PC-3 (cell line): ENCODE measurements at places on chromosomes 2 and 18. TPM values are rescaled to one million over a fixed set of nuclear protein-coding genes. Genes with fewer than 3 reads are reported as not detected.

Gene EML6
- 5.3 and 15.7 TPM in 2 replicates for total RNA-seq

Gene PDE1A
- not detected in 2 replicates for total RNA-seq

Gene LAMA1
- not detected in 2 replicates for total RNA-seq

DNA sequence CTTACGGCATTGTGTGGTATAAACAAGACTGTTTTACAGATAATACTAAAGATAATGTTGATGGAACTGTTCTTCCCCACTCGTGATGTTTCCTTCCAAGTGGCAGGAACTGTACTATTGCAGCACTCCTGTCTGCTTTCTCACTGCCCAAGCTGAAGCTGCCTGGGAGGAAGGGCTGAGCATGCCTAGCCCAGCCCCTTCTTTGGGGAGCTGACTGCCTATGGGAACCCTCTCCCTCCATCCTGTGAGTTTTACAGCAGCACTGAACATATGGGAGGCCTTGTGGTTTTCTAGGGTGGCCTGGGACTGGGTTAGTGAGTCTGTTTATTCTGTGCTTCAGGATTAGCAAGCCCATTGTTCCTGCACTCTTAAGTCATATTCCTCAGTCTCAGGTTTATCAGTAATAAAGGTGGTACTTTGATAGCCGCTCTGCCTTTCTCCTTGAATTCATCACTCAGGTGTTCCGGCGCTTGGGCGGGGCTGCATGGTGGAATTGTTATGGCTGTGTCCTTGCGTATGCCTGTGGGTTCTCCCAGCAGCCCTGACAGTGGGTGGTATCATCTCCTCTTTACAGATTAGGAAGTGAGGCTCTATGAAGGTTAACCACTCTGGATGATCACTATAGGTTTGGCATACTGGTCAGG, 379.7 kb downstream of the PTPRM start:
- H3K27ac ChIP-seq, result peak overlapping the region; percentile 95
- peaks cover 65% of the 10 kb centered on the region for H3K4me1 ChIP-seq
- no peaks in the 10 kb centered on the region for H3K36me3 ChIP-seq
- peak overlapping the region; percentile 26 for H3K4me3 ChIP-seq
- H3K27me3 ChIP-seq, result no peaks in the 10 kb centered on the region

DNA sequence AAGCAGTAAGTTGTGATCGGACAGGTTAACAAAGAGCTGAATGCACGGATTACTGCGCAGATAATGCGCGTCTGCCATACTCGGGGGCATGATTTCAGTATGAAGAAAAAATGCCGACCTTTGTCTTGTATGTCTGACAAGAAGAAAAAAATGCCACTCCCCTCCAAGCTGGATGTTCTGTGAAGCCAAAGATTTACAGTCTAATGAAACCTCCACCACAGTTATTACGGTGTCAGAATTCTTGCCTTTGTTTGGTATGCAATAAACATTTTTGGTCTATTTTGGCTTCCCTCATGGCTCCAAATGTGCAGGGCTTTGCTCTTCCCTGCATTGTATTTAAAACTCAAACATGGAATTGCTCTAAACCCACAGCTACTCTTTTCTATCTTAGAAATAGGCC, 72.2 kb upstream of the THUMPD2 start:
- no peaks in the 10 kb centered on the region for H3K36me3 ChIP-seq
- no peaks in the 10 kb centered on the region for H3K27me3 ChIP-seq
- no peak for DNase-seq
- H3K4me3 ChIP-seq, result no peak overlapping the region

DNA sequence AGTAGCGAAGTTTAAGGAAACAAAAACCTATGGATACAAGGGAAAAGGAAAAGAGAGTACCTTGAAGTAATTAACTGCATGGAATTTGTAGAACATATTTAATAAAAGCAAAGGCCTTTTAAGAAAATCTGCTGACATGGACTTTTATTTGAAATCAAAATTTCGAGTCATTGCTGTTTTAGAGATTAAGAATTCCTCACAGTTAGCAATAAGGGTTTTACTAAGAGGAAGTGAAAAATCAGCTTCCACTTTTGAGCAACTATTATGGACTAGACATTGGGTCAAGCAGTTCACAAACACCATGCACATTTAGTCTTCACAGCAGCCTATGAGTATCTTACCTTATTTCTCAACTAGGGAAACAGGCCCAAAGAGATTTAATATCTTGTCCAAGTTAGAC, 876.3 kb downstream of the BCL11A start:
- DNase-seq, result no peak
- H3K27ac ChIP-seq, result no peak overlapping the region
- no peaks in the 10 kb centered on the region for H3K4me1 ChIP-seq
- H3K4me3 ChIP-seq, result no peak overlapping the region
- H3K36me3 ChIP-seq, result no peaks in the 10 kb centered on the region
